ENCODE measurements at places on chromosomes 7 and 10. TPM values are rescaled to one million over a fixed set of nuclear protein-coding genes. Genes with fewer than 3 reads are reported as not detected.

Gene ERVW-1
- polyA plus RNA-seq: not detected

Gene EFCAB10
- not detected for polyA plus RNA-seq

Gene SUGCT
- polyA plus RNA-seq: 1.6 TPM

Gene LEP
- polyA plus RNA-seq: not detected

Gene FAM131B
- 1.1 TPM for polyA plus RNA-seq

Gene PNLIPRP3
- polyA plus RNA-seq: not detected

Gene MAGI2
- not detected for polyA plus RNA-seq

Gene C10orf67
- not detected for polyA plus RNA-seq

Gene KIF5B
- 17.0 TPM for polyA plus RNA-seq

Gene PRTFDC1
- polyA plus RNA-seq: 0.93 TPM

Gene KCNH2
- 2.5 TPM for polyA plus RNA-seq

Gene CPXM2
- not detected for polyA plus RNA-seq

Measured in naive thymus-derived CD8-positive, alpha-beta T cell (primary cell).